ENCODE measurements at places on chromosomes 7 and 10. TPM values are rescaled to one million over a fixed set of nuclear protein-coding genes. Genes with fewer than 3 reads are reported as not detected.

Gene CUZD1
- 0.59 TPM for total RNA-seq

Gene PROSER2
- total RNA-seq, result 4.9 TPM

Gene CHRM2
- 0.20 TPM for total RNA-seq

Gene EBLN1
- not detected for total RNA-seq

Gene LRRN3
- total RNA-seq, result 2.5 TPM

Gene CHST3
- total RNA-seq, result 19.5 TPM

Gene MYH16
- not detected for total RNA-seq

Gene STAMBPL1
- total RNA-seq, result 16.9 TPM

Gene FRA10AC1
- 30.9 TPM for total RNA-seq

Gene TECPR1
- total RNA-seq, result 8.3 TPM

Gene FASTK
- 35.9 TPM for total RNA-seq

Gene FXYD4
- not detected for total RNA-seq

Gene TRAPPC14
- 5.3 TPM for total RNA-seq

Gene TMEM176A
- 8.8 TPM for total RNA-seq

Gene MRLN
- 15.7 TPM for total RNA-seq

Data from skin of body (tissue), 3 donors.